CD4-positive, alpha-beta T cell treated with Interleukin-15 for 4 hours (primary cell): ENCODE measurements at places on chromosomes 4 and X.
A peak's percentile ranks its signal among the peaks of the same experiment; 100 is the strongest.

GRCh38 chr4:151415978-151416377, 7.0 kb downstream of the FHIP1A start:
- DNase-seq, result no peak

- no peak for DNase-seq
Observed at GRCh38 chr4:100258675-100259074, 68.4 kb upstream of the DDIT4L start.

- DNase-seq, result no peak
Observed at GRCh38 chr4:139734201-139734874, 68.7 kb downstream of the MGST2 start.

DNA sequence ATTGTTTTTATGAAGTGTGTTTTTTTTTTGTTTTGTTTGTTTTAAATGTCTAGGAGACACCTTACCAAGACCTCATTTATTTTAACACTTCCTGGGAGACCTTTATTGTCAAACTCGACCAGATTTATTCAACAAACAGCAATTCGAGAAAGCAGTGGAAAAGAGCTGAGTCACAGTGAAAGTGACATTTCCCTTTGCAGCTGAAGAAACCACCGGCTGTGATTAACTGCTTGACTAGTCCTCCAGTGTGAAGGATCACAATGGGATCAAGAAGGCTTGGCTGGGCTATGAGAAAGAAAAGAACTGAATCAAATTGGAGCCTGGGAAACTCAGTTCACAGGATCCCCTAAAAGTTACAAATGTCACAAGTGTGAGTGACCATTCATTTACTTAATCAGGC, 11.9 kb upstream of the ADH7 start:
- DNase-seq, result no peak

DNA sequence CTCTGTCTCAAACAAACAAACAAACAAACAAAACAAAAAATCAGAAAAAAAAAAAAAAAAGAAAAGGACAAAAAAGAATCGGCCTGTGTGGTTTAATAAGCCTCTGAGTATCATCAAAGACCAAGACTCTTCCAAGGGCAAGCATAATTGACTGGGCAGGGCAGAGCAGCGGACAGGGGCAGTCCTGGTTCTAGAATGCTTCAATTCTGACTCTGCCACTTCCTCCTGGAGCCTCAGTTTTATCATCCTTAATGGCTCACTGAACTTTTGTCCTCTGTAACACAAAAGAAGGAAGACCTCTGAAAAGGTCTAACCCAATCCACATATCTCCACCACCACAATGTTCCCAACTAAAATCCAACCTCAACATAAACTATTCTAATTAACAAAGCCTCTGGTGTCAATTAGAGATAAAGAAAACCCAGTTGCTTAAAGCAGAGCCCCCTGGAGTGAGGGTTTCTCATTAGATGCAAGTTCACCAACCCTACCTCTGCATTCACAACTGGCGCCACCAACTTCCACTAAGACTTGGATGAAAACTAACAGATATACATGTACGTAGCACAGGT, 51.7 kb downstream of the TBC1D9 start:
- DNase-seq, result no peak

DNA sequence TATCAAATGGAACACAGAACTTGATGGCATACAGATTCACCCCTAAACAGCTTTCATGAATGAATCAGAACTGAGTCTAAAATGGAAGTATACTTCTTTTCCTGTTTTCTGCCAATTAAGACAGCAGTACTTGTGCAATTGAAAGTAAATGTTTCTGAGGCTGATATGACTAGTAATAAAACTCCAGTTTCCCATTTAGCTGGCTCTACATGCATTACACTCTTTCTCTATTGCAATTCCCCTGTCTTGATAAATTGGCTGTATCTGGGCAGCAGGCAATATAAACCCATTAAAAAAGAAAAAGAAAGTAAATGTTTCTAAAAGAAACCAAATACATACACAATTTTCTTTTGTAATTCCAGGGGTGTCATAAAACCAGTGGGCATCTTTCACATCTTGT, 4.6 kb downstream of the NOA1 start:
- no peak for DNase-seq

- no peak for DNase-seq
Observed at GRCh38 chr4:2071252-2071911, 12.3 kb downstream of the NAT8L start.

DNA sequence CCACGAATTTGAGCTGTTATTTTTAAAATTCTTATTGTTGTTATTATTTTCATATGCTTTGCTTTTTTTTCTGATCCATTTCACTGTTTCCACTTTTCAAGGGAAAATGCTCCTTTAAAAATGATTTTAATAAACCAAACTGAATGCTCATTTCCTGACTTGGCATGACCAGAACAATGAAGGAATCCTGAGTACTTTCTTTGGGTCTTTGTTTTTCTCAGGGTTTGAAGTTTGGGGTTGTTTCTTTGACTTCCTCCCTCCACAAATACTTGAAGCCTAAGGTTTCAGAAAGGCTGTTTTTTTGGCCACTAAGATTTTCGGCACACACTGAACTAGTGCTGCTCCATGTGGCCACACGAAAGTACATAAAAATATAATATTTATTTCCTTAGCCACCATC, 171.0 kb downstream of the NR3C2 start:
- DNase-seq, result no peak

DNA sequence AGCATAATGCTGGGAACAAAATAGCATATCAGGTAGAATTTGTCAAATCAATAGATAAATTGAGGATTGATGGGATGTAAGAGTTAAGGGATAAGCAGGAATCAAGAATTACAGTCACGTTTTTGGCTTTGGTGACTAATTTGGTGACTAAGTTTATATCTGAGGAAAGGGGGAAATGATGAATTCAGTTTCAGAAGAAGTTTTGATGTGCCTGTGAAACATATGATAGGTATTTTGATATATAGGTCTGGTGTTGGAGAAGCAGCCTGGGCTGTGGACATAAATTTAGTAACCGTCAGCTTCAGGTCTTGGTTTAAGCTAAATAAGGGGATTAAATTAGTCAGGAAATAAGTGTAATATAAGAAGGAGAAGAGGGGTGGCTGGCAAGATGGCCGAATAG, 79.0 kb upstream of the EDA2R start:
- no peak for DNase-seq

DNA sequence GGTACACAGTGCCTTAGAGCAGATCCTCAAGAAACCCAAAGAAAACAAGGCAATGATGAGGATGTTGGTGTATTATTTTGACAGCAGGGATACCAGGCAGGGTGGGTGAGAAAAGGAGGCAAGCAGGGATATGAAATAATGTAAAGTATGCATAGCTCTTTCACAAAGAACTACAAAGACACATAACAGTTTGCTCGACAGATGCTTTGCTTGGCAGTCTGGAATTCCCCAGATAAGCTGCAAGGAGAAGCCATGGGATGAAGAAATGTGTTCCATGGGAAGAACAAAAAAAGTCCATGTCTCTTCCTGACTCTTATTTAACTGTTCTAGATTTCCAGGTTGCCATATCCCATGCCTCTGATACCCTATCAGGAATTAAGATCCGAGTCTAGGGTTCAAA, 75.4 kb downstream of the FAM13A start:
- no peak for DNase-seq

GRCh38 chr4:6561173-6561516, 13.8 kb upstream of the MAN2B2 start:
- DNase-seq, result no peak

GRCh38 chrX:44568196-44568595, 25.5 kb upstream of the FUNDC1 start:
- DNase-seq, result no peak

DNA sequence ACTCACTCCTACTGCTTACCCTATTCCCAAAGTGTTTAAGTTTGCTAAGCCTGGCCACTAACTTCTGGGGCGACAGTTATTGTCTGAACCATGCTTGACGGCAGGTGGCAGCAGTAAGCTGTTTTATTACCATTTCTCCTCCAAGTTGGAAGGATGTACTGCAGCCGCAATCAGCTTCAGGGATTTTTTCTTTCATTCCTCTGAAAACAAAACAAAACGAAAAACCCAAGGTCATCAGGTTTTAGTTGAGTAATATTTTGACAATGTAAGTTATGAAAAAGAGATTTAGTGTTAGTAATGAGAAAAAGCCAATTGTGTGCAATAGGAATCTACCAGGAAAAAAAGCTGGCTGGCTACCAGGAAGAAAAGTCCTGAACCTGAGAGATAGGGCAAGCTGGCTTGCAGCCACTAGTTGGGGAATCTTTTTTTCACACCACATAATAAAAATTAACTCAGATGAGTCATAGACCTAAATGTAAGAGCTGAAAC, 13.2 kb upstream of the RAB9B start:
- peak; percentile 35 for DNase-seq

- DNase-seq, result no peak
Observed at GRCh38 chr4:145308598-145308997, 128.2 kb upstream of the OTUD4 start.

GRCh38 chr4:15318621-15319348, 109.0 kb upstream of the C1QTNF7 start:
- DNase-seq, result no peak

- no peak for DNase-seq
Observed at GRCh38 chr4:27293831-27294230, 433.2 kb downstream of the STIM2 start.

DNA sequence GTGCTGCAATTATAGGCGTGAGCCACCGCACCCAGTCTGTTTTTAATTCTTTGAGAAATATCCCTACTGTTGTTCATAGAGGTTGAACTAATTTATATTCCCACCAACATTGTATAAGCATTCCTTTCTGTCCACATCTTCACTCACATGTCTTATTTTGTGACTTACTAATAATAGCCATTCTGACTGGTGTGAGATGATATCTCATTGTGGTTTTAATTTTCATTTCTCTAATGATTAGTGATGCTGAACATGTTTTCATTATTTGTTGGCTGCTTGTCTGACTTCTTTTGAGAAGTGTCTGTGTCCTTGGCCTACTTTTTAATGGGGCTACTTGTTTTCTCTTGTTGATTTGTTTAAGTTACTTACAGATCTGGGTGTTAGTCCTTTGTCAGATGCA, 310.9 kb upstream of the MAOA start:
- DNase-seq, result no peak

GRCh38 chr4:123018396-123018775, 96.0 kb upstream of the NUDT6 start:
- no peak for DNase-seq

DNA sequence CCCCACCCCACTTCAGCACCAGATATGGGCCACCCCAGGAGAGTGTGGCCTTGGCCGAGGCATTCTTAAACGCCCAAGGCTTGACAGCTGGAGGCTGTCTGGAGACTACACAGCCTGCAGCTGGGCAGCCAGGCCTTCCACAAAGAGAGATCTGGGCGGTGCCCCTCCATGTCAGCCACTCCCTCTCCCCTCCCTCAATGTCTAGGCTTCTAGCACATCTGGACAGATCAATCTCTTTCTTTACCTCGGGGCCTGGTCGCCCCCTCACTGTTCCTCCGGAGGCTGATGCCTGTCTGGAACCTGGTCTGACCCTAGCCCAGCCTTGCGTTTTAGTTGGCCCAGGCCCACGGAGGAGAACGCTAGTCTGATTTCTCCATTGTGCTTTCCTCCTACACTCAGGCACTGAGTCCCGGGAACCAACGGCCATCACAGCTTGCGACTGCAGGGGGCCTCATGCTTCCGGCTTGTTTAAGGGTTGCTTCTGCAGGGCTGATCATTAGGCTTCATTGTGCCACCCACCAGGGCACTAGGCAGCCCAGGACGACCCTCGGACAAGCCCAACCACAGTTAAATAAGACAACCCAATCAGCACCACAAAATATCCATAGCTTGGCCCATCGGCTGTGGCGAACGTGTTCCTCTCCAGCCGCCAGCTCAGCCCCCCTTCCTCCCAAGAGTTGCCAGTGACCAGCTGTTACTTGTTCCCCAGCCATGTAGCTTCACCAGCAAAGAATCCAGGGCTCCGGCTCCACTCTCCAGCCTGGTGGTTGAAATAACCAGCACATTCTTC, 200.6 kb downstream of the BCOR start:
- DNase-seq, result no peak

DNA sequence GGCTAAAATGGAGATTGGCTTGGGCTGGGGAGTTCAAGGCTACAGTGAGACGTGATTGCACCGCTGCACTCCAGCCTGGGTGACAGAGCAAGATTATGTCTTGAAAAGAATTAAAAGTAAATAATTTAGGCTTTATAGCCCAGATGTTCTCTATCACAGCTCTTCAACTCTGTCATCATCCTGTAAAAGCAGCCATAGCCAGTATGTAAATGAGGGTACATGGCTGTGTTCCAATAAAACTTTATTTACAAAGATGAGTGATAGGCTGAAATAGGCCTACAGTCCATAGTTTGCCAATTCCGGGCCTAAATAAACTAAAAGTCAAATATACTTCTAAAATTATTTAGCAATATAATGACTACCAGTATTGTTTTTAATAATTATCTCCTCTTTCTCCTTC, 9.2 kb downstream of the RRH start:
- no peak for DNase-seq

GRCh38 chr4:129117705-129118104, 21.8 kb downstream of the C4orf33 start:
- no peak for DNase-seq

DNA sequence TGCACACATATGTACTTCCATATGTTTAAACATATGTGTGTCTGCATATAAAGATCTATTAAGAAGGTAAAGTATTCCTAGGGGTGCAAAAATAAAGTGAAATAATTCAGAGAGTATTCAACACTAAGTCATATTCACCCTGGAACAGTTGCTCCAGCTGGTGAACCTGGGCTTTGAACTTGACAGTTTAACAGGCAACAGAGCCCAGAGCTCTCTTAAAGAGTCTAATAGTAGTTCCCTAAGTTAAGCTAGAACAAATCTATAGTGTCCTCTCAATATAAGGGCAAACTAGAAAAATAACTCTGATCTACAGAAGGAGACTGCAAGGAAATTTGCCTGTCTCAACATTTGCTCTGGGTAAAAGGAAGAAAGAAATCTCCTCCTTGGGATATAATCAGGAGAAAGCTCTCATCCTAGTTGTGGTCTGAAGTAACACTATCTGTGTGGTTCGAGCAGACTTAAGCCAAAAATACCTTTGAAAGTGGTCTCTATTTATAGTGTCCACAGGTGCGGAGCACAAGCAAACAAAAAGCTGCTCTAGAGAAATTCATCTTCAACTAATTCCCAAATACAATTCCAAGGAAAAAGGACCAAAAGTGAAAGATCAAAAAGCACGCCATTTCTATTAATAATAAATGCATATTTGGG, 29.9 kb downstream of the VEGFC start:
- no peak for DNase-seq

- no peak for DNase-seq
Observed at GRCh38 chr4:140826701-140827027, 70.5 kb upstream of the TBC1D9 start.

DNA sequence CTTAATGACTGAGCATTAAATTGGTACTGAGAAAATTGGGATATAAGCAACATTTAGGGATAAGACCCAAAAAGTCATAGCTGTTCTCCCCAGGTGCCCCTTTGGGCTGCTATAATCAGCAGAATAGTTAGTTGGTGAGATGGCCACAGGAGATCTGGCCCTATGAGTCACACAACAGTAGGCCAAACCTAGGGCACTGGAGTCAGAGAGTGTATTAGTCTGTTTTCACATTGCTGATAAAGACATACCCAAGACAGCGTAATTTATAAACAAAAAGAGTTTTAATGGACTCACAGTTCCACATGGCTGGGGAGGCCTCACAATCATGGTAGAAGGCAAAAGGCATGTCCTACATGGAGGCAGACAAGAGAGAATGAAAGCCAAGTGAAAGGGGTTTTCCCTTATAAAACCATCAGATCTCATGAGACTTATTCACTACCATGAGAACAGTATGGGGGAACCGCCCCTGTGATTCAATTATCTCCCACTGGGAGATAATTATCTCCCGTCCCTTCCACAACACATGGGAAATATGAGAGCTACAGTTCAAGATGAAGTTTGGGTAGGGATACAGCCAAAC, 338.3 kb upstream of the NR3C2 start:
- no peak for DNase-seq

- DNase-seq, result peak; percentile 69
Observed at GRCh38 chrX:13658602-13659001, 5.7 kb downstream of the TCEANC start.
